ENCODE measurements at places on chromosomes 11 and 22.

GRCh38 chr22:29306835-29307595 lies 565 bp downstream of the GAS2L1 start:
- peak; percentile 75 for DNase-seq

DNA sequence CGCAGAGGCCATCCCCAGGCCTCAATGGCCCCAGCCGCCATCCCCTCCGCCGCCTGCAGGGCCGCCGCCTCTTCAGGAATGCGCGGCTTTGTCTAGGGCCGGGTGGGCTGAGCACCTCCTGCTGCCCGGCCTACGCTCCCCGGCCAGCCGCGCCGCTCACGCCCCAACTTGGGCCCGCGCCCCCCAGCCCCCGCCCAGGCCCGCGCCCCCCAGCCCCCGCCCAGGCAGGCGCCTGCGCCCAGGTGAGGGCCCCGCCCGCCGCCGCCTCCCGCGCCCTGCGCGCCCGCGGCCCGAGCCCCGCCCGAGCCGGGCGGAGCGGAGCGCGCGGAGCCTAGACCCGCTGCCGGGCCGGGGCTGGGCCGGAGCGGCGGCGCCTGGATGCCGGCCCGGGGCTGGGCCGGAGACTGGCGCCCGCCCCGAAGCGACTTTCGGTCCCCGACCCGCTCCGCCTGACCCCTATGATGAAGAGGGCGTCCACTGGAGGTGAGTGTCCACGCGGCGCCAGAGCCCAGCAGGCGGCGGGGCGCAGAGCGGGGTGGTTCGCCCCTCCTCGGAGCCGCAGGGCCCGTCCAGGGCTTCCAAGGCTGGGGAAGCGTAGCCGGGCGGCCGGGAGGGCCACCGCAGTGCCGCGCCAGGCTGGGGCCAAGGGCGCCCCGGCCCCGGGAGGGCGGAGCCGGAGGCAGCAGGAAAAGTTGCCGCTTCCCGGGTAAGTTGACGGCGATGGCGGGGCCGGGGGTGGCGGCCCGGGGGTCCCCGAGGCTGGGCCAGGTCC lies 34.3 kb upstream of the PRODH start:
- DNase-seq: peak; percentile 37

GRCh38 chr11:65058012-65058411 lies 341 bp downstream of the NAALADL1 start:
- DNase-seq: no peak

DNA sequence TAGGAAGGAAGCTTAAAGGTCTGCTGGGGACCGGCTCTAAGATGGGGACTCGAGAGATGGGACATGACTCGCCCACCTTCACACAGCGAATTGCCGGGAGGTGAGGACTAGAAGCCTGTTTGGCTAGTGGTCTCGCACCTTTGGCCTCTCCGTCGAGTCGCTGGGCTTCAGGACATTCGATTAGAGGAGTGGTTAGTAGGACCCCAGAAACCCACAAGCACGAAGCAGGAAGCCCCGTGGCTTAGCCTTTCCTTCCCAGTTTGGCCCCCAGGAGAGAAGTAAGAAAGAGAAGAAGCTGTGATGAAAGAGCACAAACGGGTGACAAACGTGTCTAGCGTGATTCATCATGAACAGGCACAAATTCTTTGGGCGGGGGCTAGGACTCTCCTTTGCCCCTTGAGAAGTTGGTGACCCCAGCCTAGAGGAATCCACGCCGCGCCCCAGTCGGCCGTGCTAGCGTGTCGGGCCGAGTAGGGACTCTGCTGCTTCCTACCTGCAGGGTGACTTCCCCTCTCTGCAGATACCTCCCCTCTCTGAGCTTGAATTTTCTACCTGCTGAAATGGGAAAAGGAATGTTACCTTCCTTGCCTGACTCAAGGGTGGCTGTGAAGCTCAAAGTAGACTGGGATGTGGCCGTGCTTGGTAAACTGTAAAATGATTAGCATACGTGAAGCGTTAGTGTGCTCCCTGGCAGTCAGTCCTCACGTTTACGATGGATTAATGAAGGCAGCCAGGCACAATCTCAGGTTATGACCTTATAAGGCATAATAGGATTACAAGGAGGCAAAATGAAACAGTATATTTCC lies 1.1 kb upstream of the ADM start:
- peak; percentile 70 for DNase-seq

DNA sequence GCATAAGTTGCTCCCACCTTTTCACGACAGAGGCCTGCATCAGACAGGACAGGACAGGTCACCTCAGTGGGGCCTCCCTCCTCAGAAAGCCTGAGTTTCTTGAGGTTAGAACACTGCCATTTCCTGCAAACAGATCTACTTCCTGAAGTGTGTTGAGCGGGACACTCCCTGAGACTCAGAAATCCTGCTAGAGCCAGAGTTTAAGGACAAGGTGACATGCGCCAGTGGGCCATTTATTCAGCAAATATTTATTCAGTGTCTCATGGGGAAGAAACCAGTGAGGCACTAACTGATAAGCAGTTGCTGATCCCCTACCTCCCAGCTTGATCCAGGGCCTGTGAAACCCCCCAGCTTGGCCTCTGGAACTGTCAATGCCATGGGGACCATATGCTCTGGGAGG lies 454.6 kb downstream of the SOX6 start:
- no peak for DNase-seq

GRCh38 chr22:33896575-33897447 lies 23.5 kb downstream of the LARGE1 start:
- no peak for DNase-seq

DNA sequence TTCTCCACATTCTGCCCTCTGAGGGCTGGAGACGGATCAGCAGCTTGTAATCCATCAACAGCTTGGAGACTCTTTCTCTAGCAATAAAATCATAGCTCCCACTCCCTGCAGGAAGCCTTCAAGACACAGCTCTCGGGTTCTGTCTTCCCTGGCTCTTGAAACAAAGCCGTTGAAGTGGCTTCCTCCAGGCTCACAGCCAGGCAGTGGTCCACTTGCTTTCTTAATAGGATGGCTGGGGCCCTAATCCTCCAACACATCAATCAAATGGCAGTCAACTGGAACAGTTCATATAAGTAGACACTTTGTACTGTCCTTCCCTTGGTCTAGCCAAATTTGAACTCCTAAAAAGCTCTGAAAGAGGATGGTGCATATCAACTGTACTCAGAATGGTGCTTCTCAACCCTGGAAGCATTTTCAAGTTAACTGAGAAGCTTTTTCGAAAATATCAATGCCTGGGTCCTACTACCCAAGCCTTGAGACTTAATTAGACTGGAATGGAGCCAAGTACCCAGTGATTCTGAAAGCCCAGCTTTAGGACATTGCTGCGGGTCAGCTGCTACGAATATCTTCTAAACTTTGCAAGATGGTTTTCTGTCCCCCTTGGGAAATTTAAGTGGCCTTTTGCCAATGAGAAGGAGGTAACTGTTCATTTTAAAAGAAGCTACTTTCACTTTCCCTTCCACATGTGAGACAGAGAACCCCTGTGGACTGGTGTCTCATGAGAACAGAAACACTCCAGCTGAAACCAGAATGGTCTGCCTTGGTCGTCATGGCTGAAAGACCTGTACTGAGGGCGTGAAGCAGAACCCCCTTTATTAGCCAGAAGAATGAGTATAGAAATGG lies 74.7 kb downstream of the SC5D start:
- no peak for DNase-seq

GRCh38 chr22:39580795-39581194 lies 10.2 kb downstream of the CACNA1I start:
- DNase-seq: no peak

- DNase-seq: peak; percentile 69
These were observed 256.9 kb downstream of the CADM1 start for GRCh38 chr11:115247361-115247760.

DNA sequence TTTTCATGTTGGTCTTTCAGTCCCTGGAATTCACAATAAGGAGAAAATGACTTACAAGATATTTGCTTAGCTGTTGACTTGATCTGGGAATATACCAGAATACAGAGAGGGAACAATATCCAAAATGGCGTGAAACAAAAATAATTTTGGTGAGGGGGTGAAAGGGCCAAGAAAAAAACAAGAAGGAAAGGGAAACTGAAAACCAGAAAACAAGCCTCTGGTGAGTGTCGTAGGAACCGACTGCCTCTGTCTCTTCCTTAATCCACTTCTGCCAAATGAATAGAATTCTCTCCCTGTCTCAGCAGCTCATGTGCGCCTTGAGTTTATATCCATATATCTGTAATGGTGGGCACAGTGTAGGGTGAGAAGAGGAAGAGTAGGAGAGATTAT lies 367.6 kb downstream of the ETS1 start:
- no peak for DNase-seq

GRCh38 chr11:60396382-60396781 lies at the start of gene MS4A14:
MS4A14 (plus strand) TSS chr11:60396459; CDS start chr11:60396579, 120 bp downstream.
- no peak for DNase-seq

DNA sequence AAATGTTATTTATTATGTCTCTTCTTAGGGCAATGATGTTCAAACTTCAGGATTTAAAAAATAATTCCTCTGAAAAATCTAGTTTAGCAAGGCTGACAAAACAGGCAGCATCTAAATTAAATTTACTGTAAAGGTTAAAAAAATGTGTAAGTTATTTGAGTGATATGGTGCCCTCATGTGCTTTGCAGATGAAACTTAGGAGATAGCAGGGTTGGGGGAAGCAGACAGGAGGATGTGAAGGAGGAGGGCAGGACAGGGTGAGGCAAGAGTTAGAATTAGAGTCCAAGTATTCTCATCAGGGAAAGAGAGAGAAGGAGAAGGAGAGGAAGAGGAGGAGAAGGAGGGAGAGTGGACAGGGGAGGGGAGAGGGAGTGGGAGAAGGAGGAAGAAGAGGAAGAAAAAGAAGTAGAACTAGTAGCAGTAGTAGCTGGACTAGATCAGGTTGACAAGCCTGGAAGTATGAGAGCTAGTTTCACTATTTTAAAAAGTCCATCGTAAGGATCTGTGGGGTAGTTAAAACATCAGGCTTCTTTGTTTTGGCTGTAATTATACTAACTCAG lies 141.2 kb upstream of the SESN3 start:
- DNase-seq: no peak

- DNase-seq: no peak
These were observed 33.1 kb upstream of the ELF5 start for GRCh38 chr11:34546511-34547209.

DNA sequence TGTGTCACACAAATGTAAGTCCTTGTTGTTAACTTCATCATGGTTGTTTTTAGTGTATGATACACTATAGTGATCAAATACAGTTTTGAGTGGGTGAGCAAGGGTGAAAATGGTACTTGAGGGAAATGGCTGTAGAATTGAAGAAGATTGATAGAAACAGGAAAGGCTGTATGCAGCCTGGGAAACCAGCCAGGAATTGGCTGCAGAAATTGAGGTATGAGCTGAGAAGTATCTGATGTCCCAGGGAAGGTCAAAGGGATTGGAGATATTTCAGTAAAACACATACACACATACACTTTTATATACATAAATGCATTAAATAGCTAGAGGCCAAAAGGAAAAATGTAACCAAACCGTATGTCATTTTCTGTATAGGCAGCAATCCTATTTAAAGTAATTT lies 13.1 kb upstream of the YAP1 start:
- DNase-seq: no peak

DNA sequence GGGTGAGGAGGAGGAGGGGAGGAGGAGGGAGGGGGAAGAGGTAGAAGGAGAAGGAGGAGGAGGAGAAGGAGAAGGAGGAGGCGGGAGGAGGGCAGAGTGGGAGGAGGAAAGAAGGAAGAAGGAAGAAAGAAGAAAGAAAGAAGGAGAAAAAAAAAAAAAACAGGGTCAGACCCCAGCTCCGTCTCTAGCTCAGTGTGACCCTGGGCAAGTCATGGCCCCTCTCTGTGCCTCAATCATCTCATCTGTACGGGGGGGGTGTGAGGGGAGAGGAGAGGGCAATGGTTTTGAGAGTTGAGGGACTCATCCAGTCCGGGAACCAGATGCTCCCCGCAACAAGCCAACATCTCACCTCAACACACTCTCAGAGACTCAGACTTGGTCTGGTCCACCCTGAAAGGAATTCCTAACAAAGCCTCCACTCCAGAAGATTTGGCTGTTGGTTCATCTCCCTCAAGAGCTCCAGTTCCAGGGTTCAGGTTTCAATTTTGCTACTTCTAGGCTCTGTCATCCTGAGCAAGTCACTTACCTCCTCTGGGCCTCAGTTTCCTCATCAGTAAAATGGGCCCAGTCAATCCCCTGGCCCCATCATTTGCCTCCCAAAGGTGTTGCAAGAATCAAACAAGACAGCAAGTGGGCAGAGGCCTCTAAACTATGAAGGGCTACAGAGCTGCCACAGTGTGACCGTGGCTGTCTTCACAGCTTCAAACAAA lies 7.7 kb downstream of the CARD10 start:
- no peak for DNase-seq

DNA sequence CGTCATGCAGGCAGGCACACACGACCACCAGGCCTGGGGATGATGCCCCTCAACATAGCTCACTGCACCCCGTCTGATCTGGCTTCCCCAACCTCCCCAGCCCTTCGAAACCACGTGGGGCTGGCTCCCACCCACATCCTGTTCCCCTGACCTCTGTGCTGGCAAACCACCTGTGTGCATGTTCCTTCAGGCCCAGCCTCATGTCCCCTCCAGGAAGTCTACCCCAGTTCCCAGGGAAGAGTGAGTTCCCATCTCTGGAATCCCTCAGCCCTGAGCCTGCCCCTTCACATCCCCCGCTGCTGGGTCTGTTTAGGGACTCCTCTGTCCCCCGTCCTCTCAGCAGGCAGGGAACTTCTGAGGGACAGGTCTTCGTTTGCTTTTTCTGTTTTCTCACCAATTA lies 7.1 kb downstream of the SLC7A4 start:
- no peak for DNase-seq

- no peak for DNase-seq
These were observed 1.6 kb upstream of the KRTAP5-1 start for GRCh38 chr11:1586699-1587098.

DNA sequence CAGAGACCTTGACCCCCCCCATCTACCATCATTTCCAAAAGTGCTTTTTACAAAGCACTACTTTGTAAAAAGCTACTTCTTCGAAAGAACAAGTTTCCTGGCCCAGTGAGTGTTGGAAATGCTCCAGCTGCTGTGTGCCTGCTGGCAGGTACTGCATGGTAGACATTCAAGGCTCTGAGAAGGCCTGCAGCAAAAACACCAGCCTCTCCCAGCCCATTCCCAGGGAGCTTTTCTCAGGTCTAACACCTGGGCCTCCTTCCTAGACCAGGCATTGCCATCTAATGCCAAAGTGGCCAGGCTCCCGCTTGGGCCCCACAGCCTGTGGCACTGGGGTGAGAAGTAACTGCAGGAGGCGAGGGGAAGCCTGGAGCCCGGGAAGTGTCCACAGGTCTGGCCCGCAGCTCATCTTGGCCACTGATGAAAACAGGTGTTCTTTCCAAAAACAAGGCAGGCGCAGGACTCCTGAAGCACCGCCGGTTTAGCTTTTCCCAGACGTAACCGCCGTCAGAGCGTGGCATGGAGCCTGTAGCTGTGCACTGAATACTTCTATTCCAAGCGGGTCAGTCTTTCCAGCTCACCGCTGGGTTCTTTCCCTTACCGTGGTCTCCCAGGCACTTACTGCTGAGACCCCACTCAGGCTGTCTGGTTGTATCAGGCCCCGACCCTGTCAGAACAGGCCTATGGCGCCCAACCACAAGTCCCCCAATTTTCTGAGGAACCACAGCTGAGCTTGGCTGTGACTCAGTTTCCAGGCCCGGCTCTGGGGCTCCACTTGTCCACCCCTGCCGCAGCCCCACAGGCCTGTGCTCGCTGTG lies 1.2 kb upstream of the TCIRG1 start:
- DNase-seq: no peak

GRCh38 chr11:17513853-17514252 lies 30.4 kb downstream of the USH1C start:
- DNase-seq: no peak

Data from ACHN (cell line).